ENCODE measurements at places on chromosomes 6 and 20.
A peak's percentile ranks its signal among the peaks of the same experiment; 100 is the strongest.

DNA sequence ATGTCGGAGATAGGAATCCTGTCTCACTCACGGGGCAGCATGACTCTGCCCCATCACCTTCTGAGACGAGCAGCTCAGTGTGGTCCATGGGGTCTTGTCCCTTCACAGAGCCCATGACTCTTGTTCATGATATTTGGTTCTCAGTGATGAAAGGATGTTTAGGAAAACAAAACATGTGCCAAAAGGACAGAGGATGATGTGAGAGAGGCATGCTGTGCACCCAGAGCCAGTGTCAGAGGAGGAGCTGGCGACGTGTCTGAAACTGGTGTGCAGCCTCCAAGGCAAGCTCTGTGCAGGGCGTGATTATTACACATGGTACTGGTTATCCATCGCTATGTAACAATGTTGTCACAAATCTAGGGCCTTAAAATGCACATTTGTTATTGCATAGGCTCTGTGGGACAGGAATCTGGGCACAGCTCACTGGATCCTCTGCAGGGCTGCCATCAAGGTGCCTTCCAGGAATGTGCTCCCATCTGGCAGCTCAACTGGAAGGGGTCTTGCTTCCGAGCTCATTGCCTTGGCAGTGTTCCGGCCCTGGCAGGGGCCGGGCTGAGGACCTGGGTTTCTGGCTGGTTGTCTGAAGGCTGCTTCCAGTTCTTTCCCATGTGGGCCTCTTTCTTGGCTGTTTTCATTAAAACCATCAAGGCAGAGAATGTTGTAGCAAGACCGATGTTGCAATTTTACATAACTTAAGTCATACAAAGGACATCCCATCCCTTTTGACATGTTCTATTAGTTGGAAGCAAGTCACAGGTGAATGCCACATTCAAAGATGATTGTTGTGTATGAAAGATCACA lies 175.4 kb downstream of the ERMARD start:
- no peak for DNase-seq

GRCh38 chr6:115891111-115891669 lies 169.5 kb downstream of the FRK start:
- DNase-seq, result peak; percentile 60

DNA sequence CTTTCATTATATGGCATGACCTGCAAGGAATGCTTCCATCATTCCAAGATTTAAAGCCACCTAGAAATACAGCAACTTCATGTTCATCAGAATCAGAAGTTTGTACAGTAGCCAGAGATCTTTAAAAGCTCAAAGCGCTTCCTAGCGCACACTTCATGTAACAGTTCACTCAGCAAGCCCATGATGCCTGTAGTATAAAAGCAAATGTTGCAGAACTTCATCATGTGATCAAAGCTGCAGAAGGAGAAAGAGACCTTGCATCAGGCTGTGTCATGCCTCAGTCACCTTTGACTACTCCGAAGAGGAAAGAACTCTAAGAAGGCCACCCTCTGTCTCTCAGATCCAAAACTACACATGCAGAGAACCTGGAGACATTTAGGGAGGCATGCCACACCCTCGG lies 78.5 kb downstream of the AGPAT4 start:
- DNase-seq, result no peak

GRCh38 chr6:2961506-2961905 lies 9.9 kb downstream of the SERPINB6 start:
- DNase-seq, result no peak

- DNase-seq, result peak; percentile 55
Observed at GRCh38 chr6:122839472-122839871, 50.4 kb downstream of the SMPDL3A start.

DNA sequence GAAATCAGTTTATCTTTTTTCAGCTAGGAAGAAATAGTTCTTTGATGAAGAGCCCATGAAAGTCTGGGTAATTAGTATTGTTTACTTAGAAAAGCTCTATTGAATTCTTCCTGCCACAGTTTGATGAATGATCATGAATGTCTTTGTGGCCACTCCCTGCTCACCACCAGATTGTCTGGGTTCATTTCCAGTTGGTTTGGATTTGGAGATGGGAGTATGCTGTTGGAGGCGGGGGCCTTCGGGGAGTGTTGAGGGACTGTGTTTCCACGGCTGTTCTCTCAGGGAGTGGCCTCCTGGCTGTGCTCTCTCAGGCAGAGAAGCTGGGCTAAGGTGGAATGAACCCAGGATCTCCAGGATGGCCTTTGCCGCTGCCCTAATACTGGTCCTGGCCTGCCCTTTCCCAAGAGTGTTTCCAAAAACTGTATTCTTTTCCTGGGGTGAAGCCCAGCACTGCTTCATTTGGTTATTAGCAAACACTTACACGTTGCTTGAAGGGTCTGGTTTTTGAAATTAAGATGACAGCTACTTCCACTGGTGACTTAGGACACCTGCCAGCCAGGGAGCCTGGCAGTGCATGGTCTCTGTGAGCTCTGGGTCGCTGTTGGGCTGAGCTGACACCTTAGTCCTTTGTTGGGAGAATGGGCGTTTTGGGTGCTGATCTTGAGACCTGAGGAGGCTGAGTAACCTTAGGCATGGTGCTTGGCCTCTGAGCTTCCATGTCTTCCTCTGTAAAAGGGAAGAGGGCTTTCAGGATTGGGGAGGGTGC lies 23.2 kb downstream of the PRPF6 start:
- DNase-seq, result no peak

GRCh38 chr6:2797564-2798031 lies 32.4 kb downstream of the WRNIP1 start:
- DNase-seq, result no peak

GRCh38 chr6:87945966-87946365 lies 101.7 kb upstream of the SPACA1 start:
- DNase-seq, result no peak

GRCh38 chr20:53948383-53949318 lies 121.7 kb downstream of the BCAS1 start:
- no peak for DNase-seq

DNA sequence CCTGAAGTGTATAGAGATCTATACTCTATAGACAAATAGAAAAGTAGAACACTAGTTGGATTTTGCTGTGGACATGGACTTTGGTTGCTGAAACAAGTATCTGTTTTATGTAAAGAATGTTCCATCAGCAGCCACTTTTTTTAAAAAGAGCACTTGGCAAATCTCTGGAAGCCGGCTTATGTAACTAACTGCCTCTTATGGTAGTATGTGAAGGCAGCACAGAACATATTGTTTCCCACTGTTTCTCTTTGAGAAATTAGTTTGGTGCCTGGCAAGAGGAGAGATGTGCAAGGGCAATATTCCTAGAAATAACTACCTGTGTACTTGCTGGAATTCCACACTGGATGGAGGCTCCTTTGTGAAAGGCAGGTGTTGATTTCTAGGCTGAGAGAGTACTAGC lies 242.3 kb upstream of the PREP start:
- DNase-seq, result no peak

DNA sequence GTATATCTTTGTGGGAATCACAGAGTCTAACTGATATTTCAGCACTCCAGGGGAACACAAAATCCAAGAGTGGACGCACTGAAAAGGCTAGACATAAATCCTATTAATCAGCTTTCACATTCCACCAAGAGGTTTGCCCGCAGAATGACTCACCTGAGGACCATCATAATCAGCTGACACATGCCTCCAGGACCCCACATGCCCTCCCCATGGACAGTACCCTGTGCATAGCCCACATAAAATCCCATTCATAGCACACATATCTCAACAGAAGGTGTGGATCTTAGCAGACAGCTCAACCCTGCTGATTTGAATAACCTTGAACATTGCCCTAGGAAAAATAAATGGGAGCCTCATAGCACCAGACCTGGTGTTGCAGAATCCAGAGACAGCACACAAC lies 246.8 kb upstream of the TENT5A start:
- DNase-seq, result peak; percentile 32

All from EL (cell line).